Lung (tissue), 17 donors: ENCODE measurements at places on chromosomes 16 and 17. TPM values are rescaled to one million over a fixed set of nuclear protein-coding genes. Genes with fewer than 3 reads are reported as not detected.
A peak's percentile ranks its signal among the peaks of the same experiment; 100 is the strongest.

DNA sequence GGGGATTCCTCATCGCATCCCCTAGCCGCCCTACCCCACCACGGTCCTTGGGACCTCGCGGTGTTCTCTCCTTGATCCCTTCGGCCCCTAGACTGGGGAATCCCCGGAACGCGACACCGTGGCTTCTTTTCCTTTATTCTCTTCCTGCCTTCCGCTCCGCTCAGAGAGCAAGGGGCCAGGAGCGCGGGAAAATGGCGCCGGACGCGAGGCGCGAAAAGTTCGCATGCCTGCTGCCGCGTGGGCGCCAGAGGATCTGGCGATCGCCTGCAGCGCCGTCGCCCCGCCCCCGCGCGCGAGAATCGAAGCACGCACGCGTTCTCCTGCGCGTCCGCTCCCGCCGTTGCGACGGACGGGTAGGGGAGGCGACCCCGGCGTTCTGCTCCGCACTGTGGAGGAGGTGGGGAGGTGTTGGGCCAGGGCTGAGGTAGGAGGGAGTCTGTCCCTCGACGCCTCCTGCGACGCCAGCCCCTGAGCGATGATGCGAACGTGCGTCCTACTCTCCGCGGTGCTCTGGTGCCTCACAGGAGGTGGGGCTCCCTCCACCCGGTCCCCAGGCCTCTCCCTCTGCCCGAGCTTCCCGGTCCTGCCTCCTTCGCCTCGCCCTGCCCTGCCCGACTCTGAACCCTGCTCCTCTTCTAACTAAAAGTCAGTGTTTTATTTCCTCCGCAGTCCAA, at the start of gene ZPBP2:
Gene ZPBP2, plus strand, starts transcription at position 323 of the 674 bp plus-strand sequence. Its CDS starts 153 bp downstream, at position 476.
- no peaks in the 10 kb centered on the region for H3K36me3 ChIP-seq
- no peaks in the 10 kb centered on the region for H3K4me1 ChIP-seq
- H3K27ac ChIP-seq = no peak within 1 kb of the TSS
- H3K27me3 ChIP-seq = peaks cover 51% of the 10 kb centered on the region
- H3K4me3 ChIP-seq = no peak within 1 kb of the TSS
- no peak for DNase-seq

GRCh38 chr17:29591146-29591736, 1.7 kb upstream of the ANKRD13B start:
- H3K4me1 ChIP-seq = peaks cover 16% of the 10 kb centered on the region
- no peaks in the 10 kb centered on the region for H3K27me3 ChIP-seq
- DNase-seq = peak; percentile 75
- H3K27ac ChIP-seq = peak overlapping the region; percentile 51
- no peaks in the 10 kb centered on the region for H3K36me3 ChIP-seq

The CHST4 gene
- 0.43 TPM for total RNA-seq

- H3K4me3 ChIP-seq = no peak overlapping the region
- no peaks in the 10 kb centered on the region for H3K4me1 ChIP-seq
- no peak for DNase-seq
Measured at GRCh38 chr16:78562111-78562510, 462.7 kb downstream of the WWOX start.

The UBTF gene
- total RNA-seq = 75.5 TPM

The GRAPL gene
- total RNA-seq = 3.9 TPM

- H3K4me3 ChIP-seq = no peak overlapping the region
- H3K36me3 ChIP-seq = no peaks in the 10 kb centered on the region
- H3K27me3 ChIP-seq = no peaks in the 10 kb centered on the region
- H3K27ac ChIP-seq = no peak overlapping the region
- DNase-seq = no peak
Measured at GRCh38 chr16:55955424-55955823, 80.3 kb upstream of the CES5A start.

DNA sequence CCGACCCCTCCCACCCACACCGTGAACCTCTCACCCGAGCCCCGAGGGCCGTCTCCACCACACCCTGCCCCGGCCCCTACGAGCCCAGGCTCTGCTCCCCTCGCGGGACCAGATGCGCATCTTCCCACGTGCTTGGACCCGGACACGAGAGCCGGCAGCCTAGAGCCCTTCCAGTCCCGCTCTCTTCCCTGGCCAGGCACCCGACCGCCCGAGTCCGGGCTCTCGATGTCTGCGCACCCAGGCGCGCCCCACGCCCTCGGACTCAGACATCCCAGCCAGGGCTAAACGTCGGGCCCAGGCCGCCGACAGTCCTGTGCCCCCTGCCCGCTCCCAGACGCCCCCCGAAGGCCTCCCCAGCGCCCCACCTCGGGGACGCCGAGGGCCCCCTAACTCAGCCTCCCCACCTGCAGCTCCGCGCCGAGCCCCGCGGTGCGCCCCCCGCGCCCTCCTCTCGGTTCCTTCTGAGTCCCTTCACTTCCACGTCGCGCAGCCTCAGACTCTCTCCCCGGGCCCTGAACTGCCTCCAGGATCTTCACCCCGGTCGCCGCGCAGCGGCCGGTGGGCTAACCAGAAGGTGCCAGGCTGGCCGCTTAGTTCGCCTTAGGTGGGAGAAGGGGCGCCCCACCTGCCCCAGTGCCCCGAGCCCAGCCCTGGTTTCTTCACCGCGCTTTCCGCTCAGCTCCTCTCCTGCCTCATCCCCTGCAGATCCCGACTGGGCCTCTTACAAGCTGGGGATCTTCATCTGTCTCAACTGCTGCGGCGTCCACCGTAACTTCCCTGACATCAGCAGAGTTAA, 688 bp downstream of the ADAP2 start:
- peak overlapping the region; percentile 35 for H3K4me3 ChIP-seq
- no peak overlapping the region for H3K27ac ChIP-seq
- H3K36me3 ChIP-seq = no peaks in the 10 kb centered on the region
- peaks cover 33% of the 10 kb centered on the region for H3K27me3 ChIP-seq
- peaks cover 7% of the 10 kb centered on the region for H3K4me1 ChIP-seq

- no peak overlapping the region for H3K4me3 ChIP-seq
- DNase-seq = no peak
- peaks cover 6% of the 10 kb centered on the region for H3K4me1 ChIP-seq
Measured at GRCh38 chr16:57690782-57691471, 3.7 kb upstream of the DRC7 start.

DNA sequence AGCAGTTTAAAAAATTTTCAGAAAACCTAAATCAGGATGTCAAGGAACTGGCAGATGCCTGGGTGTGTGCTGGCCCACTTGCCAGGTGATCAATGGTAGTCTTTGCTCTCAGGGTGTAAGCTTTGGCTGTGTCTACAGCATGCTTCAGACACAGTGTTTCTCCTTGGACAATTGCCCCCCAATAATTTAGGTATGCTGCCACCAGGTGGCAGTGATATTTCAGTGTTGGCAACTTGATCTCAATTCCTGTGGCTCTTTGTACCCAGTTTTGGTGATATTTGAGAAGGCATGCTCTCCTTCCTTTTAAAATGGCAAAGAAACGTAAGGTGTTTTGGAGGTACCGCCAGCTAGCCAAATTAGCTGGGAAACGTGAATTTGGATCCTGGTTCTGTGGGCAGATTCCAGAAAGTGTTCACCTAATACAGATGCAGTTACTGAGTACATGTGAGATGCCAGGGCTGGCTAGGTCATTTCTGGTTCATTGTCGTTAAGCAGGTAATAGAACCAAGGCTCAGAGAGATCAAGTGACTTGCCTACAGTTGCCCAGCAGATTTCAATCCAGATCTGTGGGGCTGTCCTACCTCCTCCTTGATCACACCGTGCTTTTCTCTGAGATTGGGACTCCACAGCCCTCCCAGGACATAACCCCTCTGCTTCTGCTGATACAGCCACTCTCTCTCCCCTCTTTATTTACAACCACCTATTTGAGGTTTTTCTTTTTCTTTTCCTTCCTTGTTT, 155.6 kb upstream of the PLCG2 start:
- no peaks in the 10 kb centered on the region for H3K27me3 ChIP-seq
- no peaks in the 10 kb centered on the region for H3K36me3 ChIP-seq
- no peak overlapping the region for H3K27ac ChIP-seq
- H3K4me1 ChIP-seq = no peaks in the 10 kb centered on the region
- H3K4me3 ChIP-seq = no peak overlapping the region

DNA sequence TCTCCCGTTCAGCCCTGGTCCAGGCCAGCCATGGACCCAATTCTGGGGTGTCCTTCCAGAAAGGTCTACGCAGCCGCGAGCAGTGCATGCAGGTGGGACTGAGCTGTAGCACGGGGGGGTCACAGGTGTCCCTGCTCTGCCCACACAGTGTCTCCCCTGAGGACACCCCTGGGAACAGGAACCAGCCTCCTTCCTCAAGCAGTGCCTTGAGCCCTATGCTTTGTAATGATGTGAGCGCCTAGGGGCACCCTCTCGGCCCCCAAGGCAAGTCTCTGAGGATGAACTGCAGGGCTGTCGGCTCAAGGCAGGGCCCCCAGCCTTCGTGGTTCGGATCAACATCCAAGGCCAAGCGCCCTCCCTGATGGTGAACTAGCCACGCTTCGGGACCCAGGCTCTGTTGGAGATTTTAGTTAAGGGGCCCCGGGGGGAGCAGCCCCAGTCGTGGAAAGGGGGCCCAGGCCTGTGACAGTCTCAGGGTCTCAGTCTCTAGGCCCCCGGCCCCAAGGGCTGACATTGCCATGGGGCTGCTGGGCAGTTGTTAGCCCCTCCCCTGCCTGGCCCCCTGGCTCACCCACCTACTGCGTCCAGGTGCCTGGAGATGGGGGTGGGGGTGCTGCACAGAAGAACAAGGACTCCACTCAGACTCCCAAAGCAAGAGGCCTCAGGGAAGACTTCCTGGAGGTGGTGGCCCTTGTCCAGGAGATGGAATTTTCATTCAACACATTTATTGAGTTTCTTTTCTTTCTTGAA, 2.3 kb downstream of the IL17C start:
- no peak overlapping the region for H3K27ac ChIP-seq
- H3K4me3 ChIP-seq = no peak overlapping the region
- H3K27me3 ChIP-seq = peaks cover 49% of the 10 kb centered on the region
- no peak for DNase-seq
- peaks cover 4% of the 10 kb centered on the region for H3K4me1 ChIP-seq

DNA sequence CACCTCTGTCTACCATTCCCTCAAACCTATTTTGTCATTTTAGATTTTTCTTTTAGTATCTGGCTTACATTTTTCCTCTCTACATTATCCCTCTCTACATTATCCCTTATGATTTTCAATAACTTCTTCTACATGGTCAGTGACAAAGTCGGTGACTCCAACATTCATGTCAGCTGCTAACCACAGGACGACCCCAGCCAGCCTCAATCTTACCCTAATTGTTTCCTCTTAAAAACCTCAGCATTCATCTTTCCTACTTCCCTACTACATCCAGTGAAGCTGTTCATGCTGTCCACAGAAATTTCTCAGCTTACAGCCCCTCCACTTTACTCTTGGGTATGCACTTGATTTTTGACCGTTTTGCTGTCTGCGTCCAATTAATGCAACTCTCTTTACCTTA, 8.3 kb downstream of the MYH10 start:
- no peak for DNase-seq
- H3K4me3 ChIP-seq = no peak overlapping the region
- H3K4me1 ChIP-seq = no peaks in the 10 kb centered on the region
- no peaks in the 10 kb centered on the region for H3K36me3 ChIP-seq

DNA sequence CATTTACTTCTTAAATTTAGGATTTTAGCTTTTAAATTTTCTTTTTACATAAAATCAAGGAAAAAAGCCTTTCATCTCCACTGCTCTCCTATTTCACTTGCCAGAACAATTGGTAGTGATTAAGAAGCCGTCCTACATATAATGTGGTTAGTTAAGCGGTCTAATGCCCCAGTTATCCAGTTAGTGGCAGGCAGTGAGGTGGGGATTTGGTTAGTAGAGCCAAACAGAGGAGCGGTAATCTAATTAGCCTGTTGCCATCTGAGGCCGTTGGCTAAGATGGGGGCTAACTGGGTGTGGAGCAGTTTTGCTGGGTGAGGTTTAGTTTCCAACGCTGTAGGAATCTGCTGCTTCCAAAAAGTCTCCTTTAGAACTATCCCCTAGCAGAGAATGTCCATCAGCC, 22.4 kb downstream of the SNX11 start:
- no peak overlapping the region for H3K27ac ChIP-seq
- no peak overlapping the region for H3K4me3 ChIP-seq
- no peaks in the 10 kb centered on the region for H3K27me3 ChIP-seq
- peaks cover 9% of the 10 kb centered on the region for H3K36me3 ChIP-seq
- DNase-seq = no peak
- no peaks in the 10 kb centered on the region for H3K4me1 ChIP-seq

GRCh38 chr16:50161950-50162349, 8.8 kb downstream of the TENT4B start:
- no peak overlapping the region for H3K4me3 ChIP-seq
- DNase-seq = no peak
- no peaks in the 10 kb centered on the region for H3K27me3 ChIP-seq
- H3K4me1 ChIP-seq = peaks cover 2% of the 10 kb centered on the region
- no peaks in the 10 kb centered on the region for H3K36me3 ChIP-seq

DNA sequence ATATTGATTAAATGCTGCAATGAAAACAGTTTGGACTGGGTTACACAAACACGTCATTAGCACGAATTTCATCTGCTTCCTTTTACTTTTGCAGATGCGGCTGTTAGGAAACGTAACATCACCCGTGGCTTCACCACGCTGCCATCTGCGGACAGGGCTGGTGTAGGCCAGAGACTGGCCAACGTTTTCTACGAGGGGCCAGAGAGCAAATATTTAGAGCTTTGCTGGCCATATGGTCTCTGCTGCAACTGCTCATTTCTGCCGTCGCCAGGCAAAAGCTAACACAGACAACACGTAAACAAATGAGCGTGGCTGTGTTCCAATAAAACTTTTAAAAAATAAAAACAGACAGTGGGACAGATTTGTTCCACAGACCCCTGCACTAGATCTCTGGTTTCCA, 96.6 kb downstream of the ENGASE start:
- H3K4me1 ChIP-seq = no peaks in the 10 kb centered on the region
- no peaks in the 10 kb centered on the region for H3K27me3 ChIP-seq
- no peak overlapping the region for H3K4me3 ChIP-seq
- peak; percentile 92 for DNase-seq
- H3K27ac ChIP-seq = no peak overlapping the region
- no peaks in the 10 kb centered on the region for H3K36me3 ChIP-seq

The MARCHF10 gene
- total RNA-seq = 8.8 TPM

DNA sequence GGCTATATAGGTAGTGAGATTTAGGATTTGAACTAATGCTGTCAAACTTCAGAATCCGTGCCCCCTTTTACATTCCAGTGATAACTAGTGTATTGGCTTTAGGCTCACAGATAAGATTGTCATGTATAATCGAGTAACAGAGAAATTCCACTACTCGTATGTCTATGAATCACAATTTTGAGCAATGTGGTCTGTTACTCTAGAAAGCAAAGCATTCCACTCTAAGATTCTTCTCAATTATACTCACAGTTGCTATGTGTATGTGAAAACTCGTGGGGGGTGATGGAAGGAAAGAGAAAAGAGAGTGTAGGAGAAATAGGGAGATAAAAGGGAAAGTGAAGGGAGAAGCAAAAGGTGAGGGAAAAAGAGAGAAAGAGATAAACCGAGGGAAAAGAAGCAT, 1175.1 kb upstream of the GOT2 start:
- no peaks in the 10 kb centered on the region for H3K27me3 ChIP-seq
- no peaks in the 10 kb centered on the region for H3K36me3 ChIP-seq
- H3K4me1 ChIP-seq = peaks cover 3% of the 10 kb centered on the region
- no peak for DNase-seq
- H3K27ac ChIP-seq = no peak overlapping the region

DNA sequence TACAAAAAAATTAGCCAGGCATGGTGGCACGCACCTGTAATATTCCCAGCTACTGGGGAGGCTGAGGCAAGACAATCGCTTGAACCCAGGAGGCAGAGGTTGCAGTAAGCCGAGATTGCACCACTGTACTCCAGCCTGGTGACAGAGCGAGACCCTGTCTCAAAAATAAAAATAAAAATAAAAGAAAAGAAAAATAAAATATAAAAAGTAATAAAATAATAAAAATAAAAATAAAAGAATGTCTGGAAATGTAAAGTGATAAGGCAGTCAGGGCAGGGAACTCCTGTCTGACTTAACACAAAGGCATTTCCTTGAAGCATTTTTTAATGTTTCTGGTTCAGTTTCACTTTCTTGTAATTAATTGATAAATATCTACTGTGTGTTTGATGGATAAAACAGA, 34.7 kb upstream of the DNAJA2 start:
- no peak overlapping the region for H3K4me3 ChIP-seq
- no peak overlapping the region for H3K27ac ChIP-seq
- H3K36me3 ChIP-seq = no peaks in the 10 kb centered on the region
- no peaks in the 10 kb centered on the region for H3K4me1 ChIP-seq
